Right forelimb (tissue), 1 donor: ENCODE measurements at places on chromosomes 2 and 18.

- DNase-seq = no peak
Observed at GRCh38 chr2:109067631-109068125, 61.3 kb upstream of the SH3RF3 start.

DNA sequence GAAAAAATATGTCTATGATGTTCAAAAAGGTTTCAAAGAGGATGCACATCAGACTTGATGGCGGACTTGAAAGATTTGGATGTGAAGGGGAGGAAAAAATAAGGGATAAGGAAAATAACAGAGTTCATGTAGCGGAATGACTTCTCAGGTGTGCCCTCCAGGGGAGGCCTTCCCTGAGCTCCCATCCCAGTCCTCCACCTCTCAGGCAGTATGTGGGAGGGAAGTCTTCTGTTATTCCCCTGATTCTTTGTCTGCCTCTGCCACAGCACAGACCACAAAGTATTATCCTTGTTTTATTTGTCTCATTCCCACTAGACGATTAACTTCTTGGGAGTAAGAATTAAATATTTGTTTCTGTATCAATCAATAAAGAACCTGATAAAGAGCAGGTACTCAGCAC lies 17.7 kb downstream of the COL5A2 start:
- no peak for DNase-seq

DNA sequence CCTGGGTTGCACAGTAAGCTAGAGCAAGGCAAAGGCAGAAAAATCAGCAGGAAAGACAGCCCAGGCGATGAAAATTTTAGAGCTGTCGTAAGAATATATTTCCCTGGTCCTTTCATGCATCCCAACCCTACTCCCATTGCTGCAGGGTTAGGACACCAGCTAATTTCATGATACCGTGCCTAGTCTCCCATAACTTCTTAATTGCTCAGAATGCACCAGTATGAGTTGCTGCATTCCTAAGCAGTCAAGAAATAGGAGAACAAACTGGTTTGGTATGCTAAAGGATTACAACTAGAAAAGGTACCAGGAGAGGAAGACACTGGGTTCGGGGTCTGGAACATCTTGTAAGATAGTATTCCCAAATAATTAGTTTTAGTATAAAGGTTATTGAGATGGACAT lies 269.4 kb upstream of the NRXN1 start:
- no peak for DNase-seq

DNA sequence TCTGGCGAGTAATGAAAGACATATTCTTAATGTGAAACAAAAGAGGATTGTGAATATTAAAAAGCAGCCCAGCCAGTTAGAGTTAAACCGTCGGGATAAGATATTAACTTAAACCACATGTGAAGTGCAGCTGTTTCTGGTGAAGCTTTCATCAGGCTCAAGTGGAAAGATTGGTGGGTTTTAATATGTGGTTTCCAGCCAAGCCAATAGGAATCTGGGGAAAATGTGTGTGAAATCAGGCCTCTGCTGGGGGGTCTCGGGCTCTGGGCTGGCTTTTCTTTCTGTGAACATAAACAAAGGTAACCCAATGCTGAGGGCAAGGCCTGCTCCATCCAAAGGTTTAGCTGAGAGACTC lies 279.6 kb downstream of the SLC4A3 start:
- DNase-seq = peak; percentile 79

GRCh38 chr2:186637497-186637800 lies 47.6 kb downstream of the ITGAV start:
- DNase-seq = no peak

DNA sequence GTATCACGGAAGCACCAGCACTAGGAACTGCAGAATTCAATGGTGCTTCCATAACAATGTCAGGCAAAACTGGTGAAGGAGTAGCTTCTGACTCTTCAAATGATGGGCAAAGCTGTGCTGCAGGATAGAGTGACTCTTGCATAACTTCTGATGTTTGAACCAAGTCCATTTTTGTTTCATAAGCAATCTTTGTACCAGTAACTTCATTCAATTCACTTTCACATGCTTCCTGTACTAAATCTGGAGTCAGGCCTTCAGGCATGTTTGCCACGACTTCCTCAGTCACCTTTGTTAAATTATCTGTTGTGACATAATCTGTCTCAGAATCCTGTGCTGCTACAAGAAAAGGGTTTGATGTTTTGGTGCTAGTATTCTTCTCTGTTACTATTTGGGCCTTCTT lies 24.0 kb downstream of the RTN4 start:
- DNase-seq = no peak

DNA sequence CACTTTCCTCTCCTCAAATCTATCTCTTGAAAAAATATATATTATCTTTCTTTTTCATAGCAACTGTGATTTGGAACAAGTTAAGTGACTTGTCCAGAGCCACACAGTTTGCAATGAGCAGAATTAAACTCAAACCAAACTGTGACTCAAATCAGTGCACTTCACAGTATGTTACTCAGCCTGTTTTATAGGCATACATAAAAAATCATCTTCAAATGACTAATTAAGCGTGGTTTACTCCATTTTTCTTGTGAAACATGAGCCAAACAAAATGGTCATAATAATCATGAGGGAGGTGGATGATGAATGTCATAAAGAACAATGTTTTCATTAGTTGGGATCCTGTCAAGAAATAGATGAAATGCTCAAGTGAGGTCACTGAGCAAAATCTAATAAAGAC lies 6.1 kb upstream of the CCDC178 start:
- DNase-seq = no peak

DNA sequence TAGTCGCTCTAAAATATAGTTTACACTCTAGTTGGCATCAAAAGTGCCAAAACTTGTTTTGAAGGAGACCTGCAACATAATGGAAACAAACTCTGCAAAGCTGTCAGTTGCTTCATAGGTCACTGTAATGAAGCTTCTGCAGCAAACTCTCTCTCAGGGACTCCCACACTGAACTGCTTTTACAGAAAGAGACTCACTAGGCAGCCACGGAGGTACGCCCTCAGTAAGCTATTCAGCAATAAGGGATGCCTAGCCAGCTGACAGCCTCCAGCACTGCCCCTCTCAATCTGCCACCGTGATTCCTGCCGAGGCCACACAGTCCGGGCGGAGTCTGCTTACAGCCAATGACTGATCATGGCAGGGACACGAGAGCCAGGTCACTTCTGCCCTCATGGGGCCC lies 51.1 kb downstream of the COLEC12 start:
- no peak for DNase-seq

GRCh38 chr2:66682476-66682875 lies 247.6 kb downstream of the MEIS1 start:
- DNase-seq = no peak

- DNase-seq = no peak
Observed at GRCh38 chr2:204505946-204506345, 39.3 kb upstream of the PARD3B start.

GRCh38 chr2:230203110-230203676 lies 16.6 kb downstream of the SP110 start:
- DNase-seq = no peak

DNA sequence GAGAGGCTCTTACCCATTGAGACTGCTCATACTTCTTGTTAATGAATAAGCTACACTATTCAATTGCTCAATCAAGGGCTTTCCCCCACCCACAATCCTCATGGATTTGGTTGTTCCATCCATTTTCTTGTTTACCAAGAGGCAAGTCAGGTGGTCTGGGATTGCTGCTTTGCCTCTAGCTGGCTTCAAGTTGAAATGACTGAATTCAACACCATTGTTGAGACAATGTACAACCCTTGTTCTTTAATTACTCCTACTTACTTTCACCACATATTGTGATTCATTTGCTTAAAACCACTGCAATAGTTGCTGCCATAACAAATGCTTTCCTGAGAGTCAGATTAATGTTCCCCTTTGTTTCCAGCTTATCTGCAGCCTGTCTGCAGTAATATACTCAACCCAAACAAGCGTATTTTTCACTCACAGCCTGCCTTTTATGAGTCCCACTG lies 532.2 kb downstream of the RIT2 start:
- no peak for DNase-seq

- peak; percentile 1 for DNase-seq
Observed at GRCh38 chr18:49869354-49869753, 56.0 kb upstream of the ACAA2 start.

DNA sequence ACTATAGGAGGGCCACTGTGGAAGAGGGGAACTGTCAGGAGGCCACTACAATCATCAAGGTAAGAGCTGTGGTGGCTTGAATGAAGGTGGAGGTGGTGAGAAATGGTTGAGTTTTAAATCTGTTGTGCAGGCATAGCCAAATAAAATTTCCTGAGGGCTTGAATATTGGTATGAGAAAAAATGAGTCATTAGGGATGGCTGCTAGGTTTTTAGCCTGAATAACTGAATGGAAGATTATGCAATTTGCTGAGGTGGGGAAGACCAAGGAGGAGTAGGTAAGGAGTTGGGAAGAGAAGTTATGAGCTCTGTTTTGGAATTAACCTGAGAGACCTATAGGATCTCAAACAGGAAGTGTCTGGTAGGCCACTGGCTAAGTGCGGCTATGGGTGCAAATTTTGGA lies 84.0 kb downstream of the KLHL14 start:
- DNase-seq = no peak

DNA sequence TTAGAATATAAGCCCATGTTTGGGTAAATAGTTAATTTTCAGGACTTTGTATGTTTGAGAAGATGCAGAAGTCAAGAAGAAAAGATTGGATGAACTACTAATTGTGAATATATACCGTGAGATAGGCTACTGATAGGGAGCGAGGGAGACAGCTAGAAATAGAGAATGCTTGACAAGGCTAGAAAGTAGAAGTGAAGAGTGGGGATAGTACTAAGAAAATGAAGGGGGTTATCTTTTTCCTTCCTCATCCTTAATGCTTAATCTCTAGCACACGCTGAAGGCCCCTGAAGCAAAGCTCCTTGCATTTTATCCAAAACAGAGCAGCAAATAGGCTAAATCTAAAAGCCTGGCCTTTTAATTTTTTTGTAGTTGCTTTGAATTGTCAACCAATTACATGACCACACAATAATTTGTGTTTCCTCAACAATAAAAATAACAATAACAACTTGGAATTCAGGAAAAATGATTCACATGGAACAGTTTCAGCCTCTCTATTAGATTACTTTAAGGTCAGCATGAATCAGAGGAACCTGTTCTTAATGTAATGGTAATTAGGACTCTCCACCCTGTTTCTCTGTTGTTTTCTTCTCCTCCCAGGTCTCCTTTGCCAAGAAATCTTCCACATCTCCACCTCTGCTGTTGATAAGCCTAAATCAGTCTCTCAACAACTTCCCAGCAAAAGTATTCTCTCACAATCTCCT lies 1071.3 kb upstream of the ZEB2 start:
- DNase-seq = no peak

DNA sequence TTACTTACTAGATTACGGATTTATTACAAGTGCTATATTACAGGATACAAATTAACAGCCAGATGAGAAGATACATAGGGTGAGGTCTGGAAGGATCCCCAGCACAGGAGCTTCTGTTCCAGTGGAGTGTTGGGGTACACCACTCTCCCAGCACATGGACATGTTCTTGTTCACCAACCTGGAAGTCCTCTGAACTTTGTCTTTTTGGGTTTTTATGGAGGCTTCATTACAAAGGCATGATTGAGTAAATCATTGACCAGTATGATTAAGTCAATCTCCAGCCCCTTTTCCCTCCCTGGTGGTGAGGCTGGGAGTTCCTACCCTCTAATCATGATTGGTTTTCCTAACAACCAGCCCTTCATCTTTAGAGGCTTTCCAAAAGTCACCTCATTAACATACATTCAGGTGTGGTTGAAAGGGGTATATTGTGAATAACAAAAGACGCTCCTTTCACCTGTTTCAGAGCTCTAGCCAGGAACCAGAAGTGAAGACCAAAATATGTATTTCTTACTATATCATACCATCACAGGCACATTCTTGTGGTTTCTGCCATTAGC lies 38.3 kb downstream of the APLF start:
- DNase-seq = no peak

DNA sequence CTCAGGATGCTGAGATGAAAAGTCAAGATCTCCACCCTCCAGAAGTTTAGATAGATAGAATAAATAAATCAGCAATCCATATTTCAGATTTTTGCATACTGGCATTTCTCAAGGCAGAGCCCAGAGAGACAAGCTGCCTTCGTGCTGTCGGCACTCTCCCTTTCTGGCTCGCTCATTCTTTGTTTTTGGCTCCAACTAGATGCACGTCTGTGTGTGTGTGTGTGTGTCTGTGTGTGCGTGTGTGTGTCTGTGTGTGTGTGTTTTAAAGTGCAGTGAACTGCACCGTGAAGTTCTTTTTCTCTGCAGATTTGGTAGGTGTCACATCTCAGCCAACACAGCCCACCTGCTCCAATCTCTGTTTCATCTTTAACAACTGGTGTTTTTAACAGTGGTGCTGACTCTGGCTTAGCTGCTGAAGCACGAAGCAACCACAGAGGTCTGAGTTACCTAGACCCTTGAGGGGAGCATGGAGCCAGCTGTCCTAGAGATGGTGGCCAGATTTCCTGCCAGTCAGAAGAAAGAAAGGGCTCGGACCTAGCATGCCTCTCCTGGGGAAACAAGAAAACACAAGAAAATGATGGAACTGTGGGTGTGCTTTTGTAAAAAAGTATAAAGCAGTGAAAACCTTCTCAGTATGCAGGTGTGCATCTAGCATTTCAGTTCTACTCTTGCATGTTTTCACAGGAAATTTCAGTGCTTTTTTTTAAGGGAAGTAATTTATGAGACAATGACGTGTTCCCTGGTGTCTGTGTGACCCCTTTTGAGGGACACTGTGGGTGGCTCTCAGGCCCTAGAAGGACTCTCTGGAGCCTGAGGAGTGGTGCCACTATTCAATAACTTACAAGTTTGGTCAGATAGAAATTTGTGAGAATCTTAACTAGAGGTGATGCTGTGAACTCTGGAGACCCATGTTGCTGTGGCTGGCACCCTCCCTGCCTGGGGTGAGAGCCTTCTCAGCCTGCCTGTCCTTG lies 364.3 kb downstream of the RNF144A start:
- no peak for DNase-seq

GRCh38 chr18:46563317-46563716 lies 93.7 kb downstream of the LOXHD1 start:
- no peak for DNase-seq

DNA sequence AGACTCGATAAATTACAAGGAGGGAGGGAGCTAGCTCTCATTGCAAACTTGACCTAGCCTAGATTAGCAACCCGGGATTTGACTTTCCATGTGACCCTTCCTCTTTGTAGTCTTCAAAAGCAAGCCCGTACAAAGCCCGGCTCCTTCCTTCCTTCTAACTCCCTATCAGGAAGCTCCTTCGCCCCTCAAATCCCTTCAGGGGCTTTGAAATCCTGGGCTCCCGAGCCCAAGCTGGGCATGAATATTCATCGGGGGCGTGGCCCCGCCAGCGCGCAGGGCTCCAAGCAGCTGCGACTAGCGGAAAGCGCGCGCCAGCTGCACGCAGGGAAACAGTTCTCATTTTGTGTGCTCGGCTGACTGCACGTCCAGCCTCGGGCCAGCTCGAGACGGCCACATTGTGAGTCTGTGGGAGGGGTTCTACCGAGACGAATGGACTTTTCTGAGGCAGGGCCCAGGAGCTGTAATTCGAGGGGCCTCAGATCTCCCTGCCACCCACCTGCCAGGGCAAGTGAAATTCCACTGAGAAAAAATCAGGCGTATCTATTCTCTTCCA lies 84.0 kb upstream of the PELI1 start:
- DNase-seq = peak; percentile 89
